ENCODE measurements at places on chromosomes 3 and 15.

GRCh38 chr15:80512726-80513660 lies 108.8 kb downstream of the ARNT2 start:
- DNase-seq, result no peak

DNA sequence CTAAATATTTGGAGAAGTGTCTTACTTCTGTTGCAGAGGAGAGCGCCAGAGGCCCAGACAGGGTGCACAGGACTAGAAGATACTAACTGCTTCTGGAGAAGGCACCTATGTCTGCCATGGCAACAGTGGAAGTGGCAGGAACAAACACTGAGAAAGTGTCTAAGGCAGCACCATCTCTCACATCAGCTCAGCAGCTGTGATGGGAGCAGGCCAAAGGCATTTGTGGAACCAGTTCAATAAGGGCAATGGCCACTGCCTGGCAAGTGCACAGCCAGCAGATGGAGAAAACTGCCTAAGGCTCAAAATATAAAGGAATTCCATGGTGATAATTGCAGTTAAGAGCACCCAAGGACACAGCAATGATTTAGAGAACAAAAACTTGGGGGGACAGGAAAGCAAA lies 563.0 kb upstream of the CCDC54 start:
- DNase-seq, result no peak

GRCh38 chr3:111156517-111156916 lies 84.9 kb downstream of the NECTIN3 start:
- DNase-seq, result no peak

GRCh38 chr3:3170998-3171397 lies 8.5 kb downstream of the CRBN start:
- DNase-seq, result peak; percentile 65

DNA sequence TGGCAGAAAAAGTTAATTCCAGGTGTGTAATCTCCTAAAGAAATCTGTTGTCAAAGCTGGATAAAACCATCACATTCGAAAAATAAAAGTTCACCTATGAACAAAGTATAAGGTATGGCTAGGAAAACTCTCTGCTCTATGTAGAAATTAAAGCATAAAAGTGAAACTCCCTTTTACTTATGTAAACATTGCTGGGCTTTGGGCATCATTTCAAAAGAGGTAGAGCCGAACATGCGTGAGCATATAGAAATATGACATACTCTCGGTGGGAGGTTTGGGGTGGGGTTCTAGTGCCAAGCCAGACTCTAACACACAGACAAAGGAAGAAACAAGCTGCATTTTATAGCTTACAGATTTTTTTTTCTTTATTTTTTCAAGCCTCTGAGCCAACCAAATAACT lies 306.8 kb upstream of the ATP11B start:
- no peak for DNase-seq

DNA sequence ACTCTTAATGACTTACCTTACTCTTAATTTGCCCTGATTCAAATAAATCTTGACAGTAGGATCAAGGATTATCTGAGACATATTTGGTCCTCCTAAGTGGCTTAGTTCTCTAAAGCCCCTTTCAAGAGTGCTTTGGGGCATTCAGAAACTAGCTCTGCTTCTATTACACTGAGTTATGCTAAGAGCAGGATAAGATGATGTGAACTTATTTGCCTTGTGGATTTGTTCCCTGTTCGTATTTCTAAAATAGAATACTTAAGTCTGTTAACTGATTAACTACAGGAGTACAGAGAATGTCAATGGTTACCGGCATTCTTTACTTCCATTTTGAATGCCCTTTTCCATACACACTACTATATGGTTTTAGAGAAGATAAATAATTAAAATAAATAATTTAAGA lies 14.8 kb upstream of the FRMD4B start:
- DNase-seq, result no peak

GRCh38 chr15:25335279-25335678 lies 103.5 kb downstream of the UBE3A start:
- DNase-seq, result no peak

GRCh38 chr15:89750560-89751542 lies at the start of gene MESP1:
TSS of gene MESP1 (minus strand) at chr15:89751249. CDS start at chr15:89751231, 18 bp downstream.
- DNase-seq, result peak; percentile 94

- DNase-seq, result peak; percentile 93
These were observed 12.0 kb downstream of the CD86 start for GRCh38 chr3:122067214-122067550.

DNA sequence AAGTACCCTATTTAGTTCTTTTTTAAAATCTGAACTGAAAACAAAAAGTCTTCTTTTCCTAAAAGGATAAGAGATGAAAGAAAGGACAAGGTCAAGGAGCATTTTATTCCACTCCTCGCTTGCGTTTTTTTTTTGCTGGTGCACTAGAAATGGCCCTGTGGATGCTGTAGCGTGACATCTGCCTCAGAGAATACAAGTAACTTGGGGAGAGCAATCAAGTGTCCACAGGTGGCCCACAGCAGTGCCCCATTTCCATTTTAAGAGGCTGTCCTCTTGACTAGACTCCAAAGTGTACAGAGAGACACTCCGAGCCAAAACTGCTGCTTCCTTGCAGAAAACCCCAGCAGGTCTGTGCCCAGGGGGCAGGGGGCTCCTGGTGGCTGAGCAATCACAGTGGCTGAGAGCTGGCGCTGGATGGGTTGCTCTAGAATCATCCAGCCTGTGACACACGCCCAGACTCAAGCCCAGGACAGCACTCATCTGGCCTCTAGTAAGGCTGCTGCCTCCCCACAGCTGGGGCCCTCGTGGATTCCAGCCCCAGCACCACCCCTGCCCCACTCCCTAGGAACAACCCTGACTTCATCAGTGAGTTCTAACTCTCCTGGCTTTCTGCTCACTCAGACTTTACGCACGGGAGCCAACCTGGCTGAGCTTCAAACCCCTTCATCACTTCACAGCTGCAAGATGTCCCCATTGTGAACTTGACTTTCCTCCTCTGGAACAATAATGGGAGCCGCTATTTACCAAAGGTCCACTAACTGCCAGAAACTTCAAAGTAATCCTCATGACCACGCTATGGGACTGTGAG lies 71.1 kb upstream of the SPATA12 start:
- no peak for DNase-seq

DNA sequence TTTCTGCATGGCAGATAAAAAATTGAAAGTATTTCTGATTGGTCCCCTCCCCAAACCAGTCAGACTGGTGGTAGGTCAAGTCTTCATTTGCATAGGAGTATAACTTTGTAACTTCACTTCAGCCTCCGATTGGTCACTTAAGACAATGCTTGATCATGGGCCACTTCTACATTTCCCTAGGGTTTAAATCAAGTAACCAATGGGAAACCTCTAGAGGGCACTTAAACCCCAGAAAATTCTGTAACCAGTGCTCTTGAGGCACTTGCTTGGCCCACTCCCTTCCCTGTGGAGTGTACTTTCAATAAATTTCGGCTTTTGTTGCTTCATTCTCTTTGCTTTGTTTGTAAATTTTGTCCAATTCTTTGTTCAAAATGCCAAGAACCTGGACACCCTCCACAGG lies 225.5 kb downstream of the ARPP21 start:
- peak; percentile 57 for DNase-seq

DNA sequence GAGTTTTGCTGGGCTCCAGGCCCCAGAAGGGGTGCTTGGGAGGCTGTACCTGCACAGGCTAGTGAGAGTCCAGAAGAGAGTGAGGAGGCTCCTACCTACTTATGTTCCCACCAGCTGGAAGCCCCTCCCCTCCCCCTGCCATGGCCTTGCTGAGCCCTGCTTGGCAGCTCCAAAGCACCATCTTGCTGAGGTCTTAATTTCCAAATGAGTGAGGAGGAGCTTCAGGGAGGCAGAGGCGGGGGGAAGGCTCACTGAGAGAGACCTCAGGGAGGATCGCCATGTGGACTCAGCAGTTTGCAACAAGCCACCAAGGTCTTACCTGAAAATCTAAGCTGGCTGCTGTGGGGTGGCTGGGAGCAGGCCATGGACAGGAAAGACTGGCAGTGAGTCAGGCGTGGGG lies 8.7 kb upstream of the CACNA2D2 start:
- DNase-seq, result no peak

DNA sequence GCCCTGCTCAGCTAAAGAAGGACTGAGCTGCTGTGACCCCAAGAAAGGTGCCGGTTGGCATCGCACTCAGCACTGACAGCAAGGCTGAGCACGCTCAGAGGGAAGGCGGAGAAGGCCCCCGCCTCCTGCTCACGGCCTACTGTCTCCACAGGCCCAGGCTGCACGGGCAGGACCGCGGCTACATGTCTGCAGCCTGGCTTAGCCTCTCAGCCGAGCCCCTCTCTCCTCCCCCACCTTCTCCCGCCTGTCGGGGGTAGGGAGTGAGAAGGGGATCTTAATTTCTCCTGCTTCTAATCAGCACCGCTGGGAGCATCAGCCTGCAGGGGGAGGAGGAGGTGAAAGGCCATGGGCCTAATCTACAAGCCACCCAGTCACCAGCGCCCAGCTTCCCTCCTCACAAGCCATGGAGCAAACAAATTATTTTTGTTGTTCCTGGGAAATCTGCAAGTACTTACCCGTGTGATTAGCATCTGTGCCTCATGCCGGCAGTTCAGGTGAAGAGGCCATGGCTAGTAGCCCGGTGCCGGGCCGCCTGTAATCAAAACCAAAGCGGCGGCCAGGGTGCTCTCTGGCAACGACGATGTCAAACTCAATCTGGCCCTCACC lies 68.1 kb downstream of the EPHB3 start:
- DNase-seq, result no peak

- peak; percentile 1 for DNase-seq
These were observed 723.0 kb upstream of the BCHE start for GRCh38 chr3:166560253-166560652.

- no peak for DNase-seq
These were observed 52.5 kb upstream of the C15orf61 start for GRCh38 chr15:67468416-67468815.

- DNase-seq, result peak; percentile 34
These were observed 36.7 kb upstream of the ADPGK start for GRCh38 chr15:72820278-72820677.

DNA sequence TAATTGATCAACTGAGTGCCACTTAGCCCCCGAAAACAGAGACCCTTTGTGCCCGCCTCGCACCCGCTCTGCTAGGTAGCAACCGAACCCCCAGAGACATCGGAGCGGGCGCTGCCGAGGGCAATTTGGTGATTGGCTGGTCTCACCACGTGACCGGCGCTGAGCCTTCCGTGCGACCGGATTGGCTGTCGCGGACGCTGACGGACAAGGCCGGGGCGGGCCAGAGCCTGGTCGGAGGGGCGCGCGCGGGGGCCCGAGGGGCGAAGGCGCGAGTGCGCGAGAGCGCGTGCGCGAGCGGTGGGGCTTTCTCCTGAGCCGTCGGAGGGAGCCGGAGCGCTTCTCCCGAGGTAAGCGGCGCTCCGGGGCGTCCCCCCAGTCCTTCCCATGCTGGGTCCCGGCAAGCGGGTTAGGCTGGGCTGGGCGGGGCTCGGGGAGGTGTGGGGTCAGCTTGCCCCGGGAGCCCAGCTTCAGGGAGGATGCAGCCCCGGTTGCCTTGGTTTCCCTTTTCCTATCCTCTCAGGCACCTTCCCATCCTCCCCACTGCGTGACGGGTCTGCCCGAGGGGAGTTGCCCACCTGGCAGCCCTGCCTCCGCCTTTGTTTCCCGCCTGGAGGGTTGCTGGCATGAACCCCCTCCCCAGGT lies at the start of gene TMEM108:
Gene TMEM108 (plus strand): TSS at position 303 of the 642 bp plus-strand sequence.
- DNase-seq, result peak; percentile 93

DNA sequence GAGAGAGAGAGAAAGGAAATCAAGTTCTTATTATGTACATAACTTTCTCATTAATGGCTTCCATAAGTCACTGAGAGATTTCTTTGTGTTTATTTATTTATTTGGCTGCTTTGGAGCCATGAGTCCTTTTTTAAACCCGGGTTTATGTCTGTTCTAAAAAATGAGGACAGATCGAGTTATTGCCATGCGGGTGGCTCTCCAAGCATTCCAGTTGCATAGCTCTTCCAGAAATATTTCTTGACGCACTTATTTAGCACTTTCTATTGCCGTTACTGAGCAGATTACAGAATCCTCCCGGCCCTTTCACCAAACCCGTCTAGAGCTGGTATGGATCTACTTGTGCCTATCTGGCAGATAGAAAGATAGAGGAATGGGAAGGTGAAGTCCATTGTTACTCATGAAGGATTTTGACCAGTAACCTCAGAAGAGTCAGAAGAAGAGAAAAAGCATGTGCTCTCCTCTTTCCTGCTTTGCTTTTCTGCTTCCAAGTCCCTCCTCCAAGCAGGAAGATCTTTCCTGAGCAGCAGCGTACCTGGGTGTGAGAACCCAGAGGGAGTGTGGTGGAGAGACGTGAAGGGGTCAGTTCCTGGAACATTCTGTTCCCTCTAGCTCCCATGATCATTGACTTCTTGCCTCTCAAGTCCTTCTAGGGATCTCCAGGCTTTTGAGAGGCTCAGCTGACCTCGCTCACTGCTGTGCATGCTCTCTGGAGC lies 112.8 kb downstream of the LPP start:
- no peak for DNase-seq

GRCh38 chr3:23199649-23200048 lies 3.5 kb upstream of the UBE2E2 start:
- DNase-seq, result no peak

- peak; percentile 51 for DNase-seq
These were observed 394.8 kb downstream of the FHIT start for GRCh38 chr3:60856257-60857046.

DNA sequence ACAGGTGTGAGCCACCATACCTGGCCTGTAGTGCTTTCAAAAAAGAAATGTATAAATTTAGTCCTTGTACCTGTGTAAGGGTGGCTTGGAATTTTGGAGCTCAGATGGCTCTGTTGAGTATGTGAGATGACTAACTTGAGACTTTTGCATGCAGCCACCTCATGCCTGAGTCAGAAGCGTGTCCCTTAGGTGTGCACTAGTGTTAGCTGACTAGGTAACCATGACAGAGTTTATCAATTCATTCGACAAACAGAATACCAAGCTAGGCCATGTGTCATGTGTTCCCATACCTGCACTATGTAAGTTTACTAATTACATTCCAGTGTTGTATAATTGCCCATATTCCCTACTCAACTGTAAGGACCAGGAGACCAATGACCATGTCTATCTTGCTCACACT lies 4.0 kb upstream of the ZNF639 start:
- DNase-seq, result no peak

DNA sequence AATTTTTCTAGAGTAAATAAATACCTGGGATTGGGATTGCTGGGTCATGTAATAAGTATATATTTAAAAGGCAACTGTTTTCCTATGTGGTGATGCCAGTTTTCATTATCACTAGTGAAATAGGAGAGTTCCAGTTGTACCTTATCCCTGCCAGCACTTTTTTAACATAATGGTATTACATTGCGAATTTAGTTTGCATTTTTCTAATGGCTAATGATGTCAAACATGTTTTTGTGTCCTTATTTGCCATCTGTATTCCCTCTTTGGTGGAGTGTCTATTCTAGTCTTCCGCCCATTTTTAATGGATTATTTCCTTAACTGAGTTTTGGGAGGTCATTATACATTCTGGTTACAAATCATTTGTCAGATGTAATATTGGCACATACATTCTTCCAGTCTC lies 88.3 kb downstream of the GHSR start:
- DNase-seq, result no peak

DNA sequence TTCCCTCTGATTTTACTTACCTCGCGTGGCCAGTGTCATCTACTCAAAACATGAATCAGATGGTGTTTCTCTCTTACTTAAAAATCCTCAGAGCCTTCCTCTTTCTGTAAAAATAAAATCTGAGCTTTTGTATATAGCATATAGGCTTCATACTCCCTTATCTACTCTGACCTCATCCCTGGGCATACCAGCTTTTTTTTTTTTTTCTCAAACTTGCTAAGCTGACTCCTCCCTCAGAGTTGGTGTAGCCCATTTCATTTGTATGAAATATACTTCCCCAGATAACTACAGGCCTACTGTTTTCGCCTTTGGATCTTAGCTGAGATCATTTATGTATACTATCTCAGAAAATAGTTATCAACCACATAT lies 648.9 kb upstream of the ALCAM start:
- DNase-seq, result peak; percentile 91

All from OCI-M1 (cell line).